ENCODE measurements at places on chromosomes 4 and X.

- DNase-seq = no peak
These were observed 12.8 kb upstream of the TSPAN7 start for GRCh38 chrX:38548508-38548907.

DNA sequence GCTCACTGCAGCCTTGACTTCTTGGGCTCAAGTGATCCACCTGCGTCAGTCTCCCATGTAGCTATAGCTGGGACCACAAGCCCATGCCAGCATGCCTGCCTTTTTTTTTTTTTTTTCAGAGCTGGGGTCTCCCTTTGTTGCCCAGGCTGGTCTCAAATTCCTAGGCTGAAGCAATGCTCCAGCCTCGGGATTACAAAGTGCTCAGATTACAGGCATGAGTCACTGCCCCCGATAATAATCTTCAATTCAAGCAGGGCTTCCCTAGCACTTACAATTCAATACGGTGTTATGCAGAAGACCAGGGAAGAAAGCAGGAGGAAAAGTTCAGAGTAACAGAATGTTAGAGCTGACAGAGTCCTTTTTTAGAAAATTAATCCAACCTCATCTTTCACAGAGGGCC lies 26.1 kb downstream of the OTOP1 start:
- no peak for DNase-seq

DNA sequence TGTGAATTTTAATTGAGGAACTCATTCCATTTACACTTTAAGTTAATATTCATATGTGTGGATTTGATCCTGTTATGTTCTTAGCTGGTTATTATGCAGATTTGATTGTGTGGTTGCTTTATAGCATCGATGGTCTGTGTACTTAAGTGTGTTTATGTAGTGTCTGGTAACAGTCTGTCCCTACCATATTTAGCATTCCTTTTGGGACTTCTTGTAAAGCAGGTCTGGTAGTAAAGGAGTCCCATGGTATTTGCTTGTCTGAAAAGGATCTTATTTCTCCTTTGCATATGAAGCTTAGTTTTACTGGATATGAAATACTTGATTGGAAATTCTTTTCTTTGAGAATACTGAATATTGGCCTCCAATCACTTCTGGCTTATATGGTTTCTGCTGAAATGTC lies 76.6 kb downstream of the KLF8 start:
- DNase-seq = no peak

GRCh38 chr4:139773560-139774318 lies 108.1 kb downstream of the MGST2 start:
- no peak for DNase-seq

- DNase-seq = no peak
These were observed 8.8 kb downstream of the PLA2G12A start for GRCh38 chr4:109721033-109721432.

DNA sequence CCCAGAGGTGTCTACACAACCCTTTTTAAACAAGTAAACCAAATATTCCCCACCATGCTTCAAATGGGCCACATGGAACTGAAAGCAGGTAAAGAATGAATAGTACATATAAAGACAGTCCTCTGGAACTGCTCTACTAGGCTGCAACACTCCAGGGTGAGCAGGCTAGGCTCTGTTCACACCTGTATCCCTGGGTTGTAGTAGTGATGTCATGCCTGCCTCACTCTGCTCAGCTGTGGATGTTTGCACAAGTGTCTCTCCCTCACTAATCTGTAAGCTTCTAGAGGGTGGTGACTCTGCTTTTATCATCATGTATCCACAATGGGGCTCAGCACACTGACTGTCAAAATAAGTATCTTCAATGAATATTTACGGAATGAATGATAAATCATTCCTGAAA lies 20.4 kb downstream of the LEF1 start:
- DNase-seq = no peak

DNA sequence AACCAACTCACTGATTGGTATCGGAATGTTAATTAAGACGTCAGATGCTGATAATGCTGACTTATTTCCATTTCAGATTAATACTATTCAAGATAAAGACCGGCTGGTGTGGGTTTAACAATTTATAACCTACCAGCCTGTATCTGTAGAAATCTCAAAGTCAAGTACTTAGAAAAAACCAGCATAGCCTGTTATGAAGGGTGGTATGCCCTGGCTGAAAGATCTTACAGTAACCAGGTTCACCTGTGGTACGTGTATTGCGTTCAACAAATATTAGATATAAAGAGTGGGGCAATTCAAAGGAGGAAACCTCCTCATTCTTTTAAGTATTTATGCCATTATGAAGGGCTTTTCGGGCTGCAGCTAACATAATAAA lies 240.8 kb upstream of the ANXA3 start:
- no peak for DNase-seq

DNA sequence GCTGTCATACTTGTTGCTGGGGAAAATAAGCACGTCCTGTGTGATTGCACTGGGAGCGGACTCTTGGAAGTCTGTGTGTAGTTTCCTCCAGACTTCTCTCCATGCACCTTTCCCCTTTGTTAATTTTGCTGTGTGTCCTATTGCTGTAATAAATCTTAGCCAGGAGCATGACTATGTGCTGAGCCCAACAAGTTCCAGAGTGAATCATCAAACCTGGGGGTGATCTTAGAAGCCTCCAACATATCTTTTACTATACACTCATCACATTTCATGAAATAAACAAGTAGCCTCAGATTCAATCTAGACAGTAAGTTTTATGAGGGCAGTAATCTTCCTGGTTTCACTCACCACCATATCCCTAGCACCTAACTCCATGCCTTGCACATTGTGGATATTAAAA lies 43.3 kb upstream of the FGF13 start:
- DNase-seq = no peak

GRCh38 chr4:89708903-89709421 lies 128.0 kb downstream of the SNCA start:
- DNase-seq = no peak

DNA sequence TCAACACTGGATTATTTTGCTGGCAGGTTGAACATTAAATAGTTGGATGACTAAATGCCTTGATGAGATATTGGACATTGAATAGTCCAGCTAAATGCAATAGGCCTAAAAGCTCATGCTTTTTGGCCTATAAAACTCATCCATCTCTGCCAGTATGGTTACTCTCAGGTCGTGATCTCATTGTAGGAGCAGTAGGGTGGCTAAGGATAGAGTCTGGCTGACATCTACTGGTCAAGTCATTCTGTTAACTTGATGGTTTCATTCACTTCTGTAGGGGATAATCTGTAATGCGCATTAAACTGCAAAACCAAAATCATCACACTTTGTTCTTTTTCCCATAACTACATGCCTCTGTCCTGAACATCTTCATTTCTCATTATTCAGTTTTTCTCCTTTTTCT lies 227.0 kb downstream of the DKK2 start:
- DNase-seq = no peak

- DNase-seq = no peak
These were observed 88.9 kb upstream of the RPL34 start for GRCh38 chr4:108531461-108531860.

- no peak for DNase-seq
These were observed 5.2 kb downstream of the KCNE5 start for GRCh38 chrX:109619771-109620170.

- no peak for DNase-seq
These were observed 203.0 kb upstream of the GPR101 start for GRCh38 chrX:137236837-137237236.

DNA sequence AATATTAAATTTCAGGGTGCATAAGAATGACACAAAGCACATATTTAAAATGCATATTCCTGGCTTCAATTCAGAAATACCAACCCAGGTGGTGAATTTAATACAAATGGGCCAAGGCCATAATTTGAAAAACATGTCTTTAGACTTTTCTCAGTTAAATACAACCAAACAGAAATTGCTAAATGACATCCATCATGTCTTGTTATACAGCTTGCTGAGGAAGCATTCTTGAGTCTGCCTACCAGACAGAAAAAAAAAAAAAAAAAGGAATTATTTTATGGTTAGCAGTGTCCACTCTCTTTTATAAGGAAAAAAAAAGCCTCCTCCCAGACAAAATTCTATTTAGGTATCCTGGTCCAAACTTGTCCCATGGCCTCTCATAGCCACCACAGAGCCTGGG lies 119.1 kb downstream of the PAPSS1 start:
- DNase-seq = no peak

DNA sequence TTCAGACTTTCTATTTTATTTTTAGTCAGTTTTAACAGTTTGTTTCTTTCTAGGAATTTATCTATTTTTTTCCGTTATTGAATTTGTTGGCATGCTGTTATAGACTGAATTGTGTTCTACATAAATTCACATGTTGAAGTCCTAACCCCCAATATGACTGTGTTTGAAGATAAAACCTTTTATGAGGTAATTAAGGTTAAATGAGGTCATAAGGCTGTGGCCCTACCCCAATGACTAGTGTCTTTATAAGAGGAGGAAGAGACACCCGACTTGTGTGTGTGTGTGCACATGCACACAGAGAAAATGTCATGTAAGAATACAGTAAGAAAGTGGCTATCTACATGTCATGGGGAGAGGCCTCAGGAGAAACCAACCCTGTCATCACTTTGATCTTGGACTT lies 146.3 kb downstream of the BRWD3 start:
- no peak for DNase-seq

DNA sequence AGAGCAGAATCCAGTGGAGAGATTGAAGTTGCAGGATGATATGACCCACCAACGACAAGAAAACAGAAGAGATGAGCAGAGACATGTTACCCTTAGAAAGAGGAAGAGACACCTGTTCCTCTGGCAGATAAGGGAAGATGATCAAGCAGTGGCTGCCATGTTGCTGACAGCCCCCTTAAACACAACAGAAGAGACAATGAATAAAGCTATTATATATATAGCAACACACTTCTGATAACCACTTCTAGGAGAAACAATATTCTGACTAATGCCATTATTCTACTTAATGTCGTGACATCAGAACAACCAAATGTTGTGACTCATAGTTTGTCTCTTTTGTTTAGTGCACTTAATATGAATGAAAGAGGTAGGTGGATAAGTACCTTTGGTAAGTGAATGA lies 44.9 kb downstream of the SH3RF1 start:
- no peak for DNase-seq

DNA sequence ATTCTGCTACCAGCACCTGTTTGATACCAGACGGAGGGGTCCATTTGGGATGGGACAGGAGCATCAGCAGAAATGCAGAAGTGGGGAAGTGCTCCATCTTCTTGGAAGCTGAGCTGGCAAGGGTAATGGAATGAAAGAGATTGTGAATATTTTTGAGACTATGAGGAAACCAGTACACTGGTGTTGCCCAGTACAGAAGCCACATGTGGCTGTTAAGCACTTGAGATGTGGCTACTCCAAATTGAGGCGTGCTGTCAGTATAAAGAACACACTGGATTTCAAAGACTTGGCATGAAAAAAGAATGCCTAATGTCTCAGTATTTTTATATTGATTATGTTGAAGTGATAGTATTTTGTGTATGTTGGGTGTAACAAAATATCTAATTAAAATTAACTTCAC lies 153.4 kb downstream of the PTTG2 start:
- DNase-seq = no peak

GRCh38 chr4:182955411-182955810 lies 38.2 kb upstream of the DCTD start:
- no peak for DNase-seq

- DNase-seq = no peak
These were observed 53.1 kb downstream of the RASGEF1B start for GRCh38 chr4:81418572-81418971.

- DNase-seq = no peak
These were observed 188.3 kb upstream of the NUDT6 start for GRCh38 chr4:123110685-123111084.

GRCh38 chrX:38112566-38112965 lies 106.2 kb downstream of the SYTL5 start:
- DNase-seq = no peak

GRCh38 chr4:25503779-25504178 lies 126.7 kb downstream of the ANAPC4 start:
- DNase-seq = no peak

DNA sequence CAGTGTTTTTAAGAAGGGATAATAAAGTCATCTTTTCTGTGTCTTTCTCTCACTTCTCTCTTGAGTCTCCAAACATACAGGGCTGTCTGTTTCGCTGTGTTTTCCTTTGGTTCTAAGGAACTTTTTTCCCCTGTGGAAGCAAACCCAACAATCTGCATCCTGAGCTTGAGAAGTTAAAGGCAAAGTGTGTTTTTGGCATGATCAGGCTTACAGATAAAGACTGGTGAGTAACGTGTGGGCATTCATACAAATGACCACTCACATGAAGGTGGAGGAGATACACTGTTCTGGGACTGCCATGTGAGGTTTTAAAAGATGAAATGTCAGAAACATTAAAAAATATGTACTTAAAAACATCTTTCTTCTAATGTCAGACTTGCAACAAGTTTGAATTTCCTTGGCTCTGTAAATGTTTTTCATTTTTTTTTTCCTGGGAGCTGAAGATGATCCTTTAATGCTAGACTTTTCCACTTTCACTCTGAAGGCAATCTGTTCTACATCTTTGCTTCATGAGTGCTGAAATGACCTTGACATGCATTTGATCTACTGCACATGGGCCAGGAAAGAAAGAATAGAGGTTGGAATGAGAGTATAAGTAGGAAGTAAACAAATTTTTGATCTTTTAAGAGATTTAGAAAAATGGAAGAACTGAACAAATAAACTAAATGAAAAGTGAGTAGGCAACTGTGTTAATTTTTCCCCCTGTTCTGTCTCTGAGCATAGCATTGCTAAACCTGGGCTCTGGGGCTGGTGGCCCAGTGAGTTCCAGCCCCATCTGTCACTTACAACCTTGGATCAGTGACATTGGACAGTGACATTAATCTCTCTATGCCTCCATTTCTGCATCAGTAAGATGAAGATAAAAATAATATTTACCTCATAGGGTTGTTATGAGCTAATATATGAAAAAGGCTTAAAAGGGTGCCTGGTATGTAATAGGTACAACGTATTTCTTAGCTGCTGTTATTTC lies 151.1 kb upstream of the TBC1D9 start:
- DNase-seq = no peak

DNA sequence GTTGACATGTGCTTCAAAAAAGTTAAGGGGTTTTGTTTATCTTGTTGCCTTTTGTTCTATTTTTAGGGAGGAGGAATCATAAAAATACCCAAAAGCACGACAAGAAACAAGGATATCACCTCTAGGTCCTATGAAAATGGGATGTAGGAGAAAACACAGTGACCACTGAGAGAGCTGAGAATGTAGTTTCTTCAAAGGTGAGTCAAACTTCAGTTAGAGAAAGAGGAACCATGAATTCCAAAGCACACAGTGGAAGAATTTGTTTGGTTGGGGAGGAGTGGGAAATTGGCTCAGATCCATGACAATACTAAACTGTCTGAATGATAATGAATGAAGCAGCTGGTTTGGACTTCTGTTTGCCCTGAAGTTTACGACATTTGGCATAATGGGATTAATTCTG lies 19.1 kb upstream of the FRYL start:
- no peak for DNase-seq

- peak; percentile 100 for DNase-seq
These were observed at the start of gene UVSSA for GRCh38 chr4:1346781-1347409. Gene UVSSA (plus strand): TSS chr4:1347208. CDS start chr4:1348092, 884 bp downstream.

DNA sequence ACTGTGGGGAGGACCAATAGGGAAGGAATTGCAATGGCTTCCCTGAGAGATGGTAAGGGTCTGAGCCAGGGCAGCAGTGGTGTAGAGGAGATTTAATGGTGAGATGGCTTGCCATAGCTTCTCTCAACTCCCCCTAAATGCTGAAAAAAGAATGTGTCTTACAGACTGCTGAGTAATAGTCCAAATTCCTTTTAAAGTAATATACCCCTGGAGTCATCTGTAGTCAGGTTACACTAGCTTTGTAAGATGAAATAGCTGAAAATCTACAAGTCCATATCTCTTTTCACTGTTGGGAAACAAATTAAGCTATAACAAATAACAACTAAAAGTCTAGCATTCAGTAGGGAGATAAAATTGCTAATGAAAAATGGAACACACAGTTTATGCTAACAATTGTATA lies 33.5 kb downstream of the MAPK10 start:
- DNase-seq = no peak
